Renal cortical epithelial cell (primary cell): ENCODE measurements at places on chromosomes 13 and 19. TPM values are rescaled to one million over a fixed set of nuclear protein-coding genes. Genes with fewer than 3 reads are reported as not detected.

Gene LGALS7
- not detected in 2 replicates for total RNA-seq

Gene RYR1
- total RNA-seq = 0.10 TPM in 1 of 2 replicates, not detected in the other

Gene PSG1
- 0.35 and 0.70 TPM in 2 replicates for total RNA-seq

Gene ATP7B
- 3.5 and 15.9 TPM in 2 replicates for total RNA-seq

Gene ANKLE1
- total RNA-seq = 0.52 and 1.1 TPM in 2 replicates

Gene TTC9B
- total RNA-seq = not detected in 2 replicates

Gene SBSN
- total RNA-seq = 0.05 TPM in 1 of 2 replicates, not detected in the other

Gene SPHK2
- total RNA-seq = 9.1 and 9.9 TPM in 2 replicates

Gene ZNF135
- total RNA-seq = 2.3 and 7.7 TPM in 2 replicates

Gene LRCH1
- 14.4 and 22.0 TPM in 2 replicates for total RNA-seq

Gene IGFL2
- not detected in 2 replicates for total RNA-seq

Gene DACH1
- total RNA-seq = 0.05 TPM in 1 of 2 replicates, not detected in the other

Gene REXO1
- 3.6 and 14.0 TPM in 2 replicates for total RNA-seq

Gene PTH2
- not detected in 2 replicates for total RNA-seq

Gene C13orf42
- total RNA-seq = not detected in 2 replicates

Gene ELOF1
- total RNA-seq = 27.6 TPM in 2 replicates

Gene USPL1
- total RNA-seq = 15.6 and 26.7 TPM in 2 replicates

Gene KPNA3
- total RNA-seq = 40.6 and 57.9 TPM in 2 replicates

Gene ACTL9
- total RNA-seq = not detected in 2 replicates

Gene FXYD5
- 7.2 and 10.1 TPM in 2 replicates for total RNA-seq

Gene ZNF837
- 5.9 and 6.4 TPM in 2 replicates for total RNA-seq

Gene KCNRG
- total RNA-seq = 5.5 and 7.6 TPM in 2 replicates

Gene CTXN1
- total RNA-seq = 18.6 and 41.4 TPM in 2 replicates

Gene CBY2
- total RNA-seq = 0.05 TPM in 1 of 2 replicates, not detected in the other

Gene ZNF665
- 1.4 and 5.4 TPM in 2 replicates for total RNA-seq
